ENCODE measurements at places on chromosomes 16 and 17.
A peak's percentile ranks its signal among the peaks of the same experiment; 100 is the strongest.

GRCh38 chr17:80979547-80980378, 11.9 kb upstream of the CHMP6 start:
- no peak for DNase-seq

DNA sequence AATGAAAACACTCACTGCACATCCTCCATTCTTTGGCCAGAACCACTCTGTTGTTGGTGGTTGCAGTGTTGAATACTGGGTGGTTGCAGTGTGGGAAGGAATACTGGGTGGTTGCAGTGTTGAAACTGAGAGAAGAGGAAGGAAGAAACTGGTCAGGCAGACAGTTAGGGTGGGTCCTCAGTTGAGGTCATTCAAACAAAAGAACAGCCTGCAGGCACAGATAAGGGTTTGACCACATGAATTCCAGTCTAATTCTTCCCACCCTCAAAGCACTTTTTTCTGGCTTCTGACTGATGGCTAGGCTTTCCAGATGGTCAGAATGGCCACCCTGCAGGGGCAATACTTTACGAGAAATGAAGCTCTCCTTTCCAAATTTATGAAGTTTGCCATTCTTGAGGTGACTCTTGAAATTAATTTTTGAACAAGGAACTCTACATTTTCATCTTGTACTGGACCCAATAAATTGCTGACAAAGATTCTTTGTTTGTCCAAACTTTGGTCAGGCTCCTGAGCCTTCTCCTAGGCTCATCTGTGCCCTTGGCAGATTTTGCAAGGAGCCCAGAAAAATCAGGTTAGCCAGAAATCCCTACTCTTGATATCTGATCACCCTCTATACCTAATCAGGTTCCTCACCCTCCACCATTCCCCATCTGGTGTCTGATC, 596.6 kb upstream of the CDH5 start:
- no peak for DNase-seq

DNA sequence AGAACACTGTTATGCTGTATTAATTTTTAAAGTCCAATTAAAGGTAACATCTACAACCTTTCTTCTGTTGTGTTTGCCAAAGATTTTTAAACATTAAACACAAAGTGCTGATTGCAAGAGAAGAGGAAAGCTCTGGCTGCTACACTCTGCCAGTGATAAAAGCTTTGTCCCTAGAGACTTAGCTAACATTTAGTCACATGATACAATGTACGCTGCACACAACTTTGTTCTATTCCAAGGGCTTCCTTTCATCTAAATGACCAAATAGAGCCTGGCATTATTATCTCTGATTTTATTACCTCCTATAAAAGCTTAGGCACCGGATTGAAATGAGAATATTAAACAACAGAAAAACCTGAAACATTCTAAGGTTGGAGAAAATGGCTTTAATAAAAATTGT, 388.7 kb upstream of the PMFBP1 start:
- no peak for DNase-seq

GRCh38 chr17:57485916-57486881, 229.9 kb downstream of the MSI2 start:
- no peak for DNase-seq

GRCh38 chr17:38326996-38327792, 16.6 kb downstream of the GPR179 start:
- no peak for DNase-seq

- DNase-seq: no peak
Measured at GRCh38 chr16:51579652-51580360, 428.7 kb upstream of the SALL1 start.

DNA sequence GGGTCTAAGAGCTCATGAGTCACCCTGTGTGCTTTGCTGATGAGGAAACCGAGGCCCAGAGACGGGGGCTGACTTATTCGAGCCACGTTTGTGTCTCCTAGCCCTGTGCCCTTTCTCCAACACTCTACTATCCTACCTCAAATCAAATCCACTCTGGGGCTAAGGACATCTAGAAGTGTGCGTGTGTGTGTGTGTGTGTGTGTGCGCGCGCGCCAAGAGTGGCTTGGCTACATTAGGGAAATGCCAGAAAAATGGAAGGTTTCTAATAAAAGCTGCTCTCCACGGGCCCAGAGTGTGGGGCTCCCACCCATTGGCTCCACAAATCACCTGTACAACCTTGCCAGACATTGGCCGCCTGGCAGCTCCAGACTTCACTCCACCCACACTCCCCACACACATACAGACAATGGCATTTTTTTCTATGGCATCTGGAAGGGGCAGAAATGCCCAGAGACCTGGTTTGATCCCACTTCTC, 30.3 kb upstream of the PHOSPHO1 start:
- no peak for DNase-seq

DNA sequence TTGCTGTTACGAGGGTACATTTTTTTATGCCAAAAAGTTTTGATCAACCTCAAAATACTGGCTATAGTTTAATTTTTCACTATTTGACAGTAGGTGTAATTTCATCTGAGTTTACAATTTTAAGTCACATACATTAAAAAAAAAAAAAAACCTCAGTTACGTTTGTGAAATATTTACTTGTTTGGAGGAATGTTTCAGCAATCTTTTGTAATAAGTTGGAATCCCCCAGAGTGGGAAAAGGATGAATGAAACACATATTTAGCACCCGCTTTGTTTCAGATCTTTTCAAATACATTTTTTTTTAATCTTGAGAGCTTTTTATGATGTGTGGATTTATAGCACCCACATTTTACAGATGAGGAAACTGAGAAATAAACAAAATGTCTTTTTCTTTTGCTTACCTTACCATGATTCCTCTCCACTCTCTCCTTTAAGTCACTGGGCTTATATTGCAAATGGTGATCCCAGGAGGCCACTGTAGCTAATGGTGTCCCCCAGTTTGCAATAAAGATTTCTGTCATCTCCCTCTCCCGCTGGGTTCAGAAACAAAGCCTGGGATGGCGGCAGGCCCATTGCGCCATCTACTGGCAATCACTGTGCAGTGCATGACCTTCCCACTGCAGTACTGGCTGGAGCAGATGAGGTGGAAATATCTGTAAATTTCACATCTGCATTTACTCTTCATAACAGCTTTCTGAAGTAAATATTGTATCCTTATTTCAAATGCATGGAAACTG, 27.7 kb downstream of the TBC1D3B start:
- peak; percentile 41 for DNase-seq

DNA sequence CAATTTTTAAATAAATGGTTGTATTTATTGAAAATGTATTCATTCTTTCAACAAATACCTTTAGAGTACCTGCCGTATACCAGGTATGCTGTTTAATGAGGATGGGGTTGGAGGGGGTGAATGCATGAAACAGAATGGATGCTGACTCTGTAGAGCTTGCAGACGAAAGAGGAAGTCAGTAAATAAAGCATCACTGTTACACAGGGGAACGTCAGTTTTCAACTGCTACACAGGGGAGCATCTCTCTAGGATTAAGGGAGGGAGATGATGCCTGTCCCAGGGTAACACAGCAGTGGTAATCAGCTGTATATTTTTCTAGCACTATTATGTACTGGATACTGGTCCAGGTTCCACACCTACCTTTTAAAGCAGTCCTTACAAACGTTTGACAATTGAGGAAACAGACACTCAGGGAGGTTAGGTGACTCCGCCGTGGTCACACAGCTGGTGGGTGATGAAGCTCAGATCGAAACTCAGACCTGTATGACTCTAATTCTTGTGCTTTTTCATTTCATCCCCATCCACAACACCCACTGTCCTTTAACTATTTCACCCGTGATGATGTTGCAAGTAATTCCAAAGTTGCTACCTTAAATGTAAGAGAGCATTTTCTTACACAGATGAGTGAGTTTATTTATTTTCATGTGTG, 452.1 kb upstream of the HSBP1 start:
- no peak for DNase-seq

GRCh38 chr17:64378890-64379354, 11.7 kb downstream of the PECAM1 start:
- no peak for DNase-seq

DNA sequence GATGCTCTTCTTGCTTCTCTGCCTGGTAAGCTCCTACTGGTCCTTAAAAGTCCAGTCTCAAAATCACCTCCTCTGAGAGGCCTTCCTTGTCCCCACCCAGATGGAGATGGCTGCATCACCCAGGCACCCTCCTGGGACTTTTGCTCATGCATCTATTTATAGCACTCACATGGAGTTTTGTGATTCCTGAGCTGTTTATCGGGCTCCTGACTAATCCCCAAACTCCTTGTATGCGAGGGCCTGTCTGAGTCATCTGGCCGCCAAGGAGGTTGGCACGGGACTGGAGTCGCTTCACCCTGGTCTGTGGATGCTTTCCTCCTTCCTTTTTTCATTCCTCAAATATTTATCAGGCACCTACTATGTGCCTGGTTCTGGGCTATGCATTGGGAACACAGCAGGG, 2.3 kb upstream of the MAP2K3 start:
- DNase-seq: no peak

DNA sequence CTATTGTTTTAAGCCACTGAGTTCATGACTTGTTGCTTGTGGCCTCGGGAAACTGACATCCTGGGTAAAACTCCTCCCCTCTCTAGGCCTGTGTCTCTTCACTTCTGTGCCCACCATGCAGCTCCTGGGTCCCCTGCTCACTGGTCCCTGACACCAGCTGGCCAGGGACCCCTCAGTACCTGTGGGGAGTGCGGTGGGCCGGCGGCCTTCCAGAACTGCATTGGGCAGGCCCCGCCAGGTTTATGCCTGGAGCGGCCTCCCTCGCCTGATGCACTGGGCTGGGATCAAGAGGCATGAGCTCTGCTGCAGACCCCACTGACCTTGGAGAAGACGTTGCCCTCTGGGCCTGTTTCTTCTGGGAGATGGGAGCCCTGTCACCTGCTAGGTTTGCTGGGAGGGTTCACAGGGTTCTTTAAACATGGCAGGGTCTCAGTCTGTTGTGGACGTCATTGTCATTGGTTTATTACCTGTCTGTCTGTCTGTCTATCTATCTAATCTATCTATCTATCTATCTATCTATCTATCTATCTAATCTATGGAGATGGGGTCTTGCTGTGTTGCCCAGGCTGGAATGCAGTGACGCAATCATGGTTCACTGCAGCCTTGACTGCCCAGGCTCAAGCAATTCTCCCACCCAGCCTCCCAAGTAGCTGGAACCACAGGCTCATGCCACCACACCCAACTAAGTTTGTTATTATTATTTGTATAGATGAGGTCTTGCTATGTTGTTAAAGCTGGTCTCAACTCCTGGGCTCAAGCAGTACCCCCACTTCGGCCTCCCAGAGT, 21.5 kb upstream of the RMI2 start:
- no peak for DNase-seq

DNA sequence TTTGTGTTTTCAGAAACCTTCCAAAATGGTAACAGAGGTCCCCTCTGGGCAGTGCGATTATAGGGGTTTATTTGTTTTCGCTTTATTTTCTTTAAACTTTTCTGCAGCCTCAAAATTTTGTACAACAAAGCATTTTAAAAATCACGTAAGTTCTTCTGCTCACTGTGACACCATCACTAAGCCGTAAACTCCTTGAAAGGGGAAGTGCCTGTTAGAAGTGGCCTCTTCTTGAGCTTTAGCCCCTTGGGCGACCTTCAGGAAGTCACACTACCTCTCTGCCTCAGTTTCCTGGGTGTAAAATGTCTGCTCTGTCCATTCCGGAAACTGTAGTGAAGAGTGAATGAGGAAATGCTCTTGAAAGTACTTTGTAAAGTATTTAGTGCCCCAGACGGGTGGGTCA, 26.6 kb downstream of the ARHGAP27 start:
- DNase-seq: no peak

GRCh38 chr17:78159575-78160158, 8.7 kb upstream of the SYNGR2 start:
- no peak for DNase-seq

DNA sequence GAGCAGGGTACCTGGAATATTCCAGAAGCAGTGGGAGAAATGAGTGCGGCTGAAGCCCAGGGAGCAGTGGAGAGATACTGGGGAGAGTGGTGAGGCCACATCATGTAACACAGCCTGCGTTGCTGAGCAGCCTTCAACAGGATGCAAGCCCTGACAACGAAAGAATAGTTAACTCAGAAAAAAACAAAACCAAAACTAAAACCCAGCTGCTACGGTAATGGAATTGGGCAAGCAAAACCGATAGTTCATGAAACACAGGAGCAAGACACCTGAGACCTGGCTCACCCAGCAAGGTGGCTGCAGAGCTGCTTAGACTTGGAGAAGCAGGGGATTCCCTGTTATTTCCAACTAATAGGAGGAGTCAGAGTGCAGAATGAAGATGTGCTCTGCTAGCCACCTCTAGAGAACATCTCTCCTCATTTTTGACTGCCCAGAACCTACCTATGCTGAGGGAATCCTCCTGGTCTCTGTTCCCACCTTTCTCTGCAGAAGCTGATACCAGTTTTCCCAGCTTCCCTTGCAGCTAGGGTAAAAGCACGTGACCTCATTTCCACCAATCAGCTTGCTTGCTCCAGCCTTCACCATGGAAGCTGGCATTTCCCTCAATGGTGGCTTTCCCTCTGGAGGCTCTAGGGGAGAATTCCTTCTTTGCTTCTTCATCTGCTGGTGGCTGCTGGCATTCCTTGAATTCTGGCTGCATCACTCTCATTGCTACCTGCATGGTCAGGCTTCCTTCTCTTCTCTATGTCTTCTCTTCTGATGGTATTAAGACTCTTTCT, 59.4 kb upstream of the XYLT1 start:
- no peak for DNase-seq

GRCh38 chr17:80063830-80064585, 27.6 kb downstream of the CCDC40 start:
- DNase-seq: no peak

DNA sequence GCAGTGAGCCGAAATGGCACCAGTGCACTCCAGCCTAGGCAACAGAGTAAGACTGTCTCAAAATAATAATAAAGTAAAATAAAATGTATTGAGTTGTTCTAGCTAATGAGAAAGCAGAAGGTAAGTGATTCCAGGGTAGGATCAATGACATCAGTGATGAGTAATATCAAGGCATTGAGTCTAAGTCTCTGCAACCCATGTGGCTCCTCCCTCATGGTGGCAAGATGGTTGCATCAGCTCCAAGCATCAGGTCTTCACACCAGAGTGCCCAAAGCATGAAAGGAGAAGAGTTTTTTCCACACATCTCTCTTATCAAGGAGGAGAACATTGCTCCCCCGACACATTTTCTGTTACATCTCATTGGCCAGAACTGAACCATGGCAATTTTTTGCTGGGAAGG, 34.8 kb upstream of the GAS7 start:
- DNase-seq: no peak

- DNase-seq: no peak
Measured at GRCh38 chr17:75485688-75486087, 29.3 kb downstream of the TMEM94 start.

- no peak for DNase-seq
Measured at GRCh38 chr16:78976212-78976611, 624.3 kb downstream of the MAF start.

DNA sequence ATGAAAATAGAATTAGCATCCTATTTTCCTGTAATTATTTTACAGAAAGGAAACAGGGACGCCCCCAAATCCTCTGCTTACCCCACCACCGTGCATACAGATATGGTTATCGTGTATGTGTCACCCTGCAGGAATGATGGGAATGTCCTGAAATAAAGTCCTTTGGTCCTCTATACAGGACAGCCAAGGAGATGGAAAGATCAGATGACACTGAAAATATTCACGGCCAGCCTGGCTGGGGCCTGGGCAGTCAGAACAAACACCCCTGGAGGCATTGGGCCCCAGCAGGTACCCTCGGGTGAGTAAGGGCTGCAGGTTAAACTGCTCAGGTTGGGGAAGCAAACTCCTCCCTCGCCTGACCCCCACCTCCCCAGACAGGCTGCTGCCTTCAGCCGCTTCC, 368.0 kb downstream of the FOXL1 start:
- no peak for DNase-seq

- no peak for DNase-seq
Measured at GRCh38 chr17:4165301-4166010, 22.5 kb downstream of the CYB5D2 start.

- DNase-seq: peak; percentile 81
Measured at GRCh38 chr16:27202923-27203506, 311 bp upstream of the KDM8 start.

Measured in activated T-helper 1 cell treated with Interleukin-2 at 50 U/mL for 16 hours (primary cell).